ENCODE measurements at places on chromosomes 6 and 20.
A peak's percentile ranks its signal among the peaks of the same experiment; 100 is the strongest.

DNA sequence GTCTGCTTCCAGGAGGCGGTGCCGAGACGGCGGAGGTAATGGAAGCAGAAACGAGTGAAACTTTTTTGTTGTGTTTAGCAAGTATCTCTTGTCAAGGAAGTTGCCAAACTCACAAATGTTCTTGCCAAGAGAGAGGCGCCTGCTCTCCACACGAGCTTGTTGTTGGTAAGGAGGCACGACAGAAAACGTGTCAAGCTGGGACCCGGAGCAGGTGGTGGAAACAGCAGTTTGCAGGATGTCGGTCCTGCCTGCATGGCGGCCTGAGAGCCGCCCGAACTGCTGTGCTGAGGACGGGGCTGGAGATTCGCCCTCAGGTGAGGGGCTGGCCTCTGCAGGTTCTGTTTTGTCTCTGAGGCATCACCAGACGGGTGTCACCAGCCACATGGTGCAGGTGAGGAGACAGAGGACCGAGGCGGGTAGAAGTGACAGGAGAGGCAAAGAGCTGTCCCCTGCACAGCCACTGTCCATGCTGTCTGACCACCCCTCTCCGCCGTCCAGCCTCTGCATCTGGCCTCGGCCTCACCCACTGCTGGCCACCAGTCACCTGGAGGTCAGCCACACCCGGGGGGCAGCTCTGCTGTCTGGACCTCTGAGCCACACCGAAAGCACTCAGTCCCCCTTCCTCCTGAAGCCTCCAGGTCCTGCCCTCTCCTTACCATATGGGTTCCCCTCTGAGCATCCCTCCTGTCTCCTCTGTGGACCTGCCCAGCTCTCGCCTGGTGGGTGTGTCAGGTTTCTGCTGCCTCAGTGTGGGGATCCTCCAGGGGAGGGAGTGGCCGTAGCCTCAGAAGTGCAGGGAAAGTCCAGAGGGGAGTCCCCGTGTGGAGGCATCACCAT, 261.5 kb downstream of the TAF4 start:
- no peak for DNase-seq

GRCh38 chr20:36950414-36951197, 902 bp downstream of the SAMHD1 start:
- DNase-seq, result no peak

DNA sequence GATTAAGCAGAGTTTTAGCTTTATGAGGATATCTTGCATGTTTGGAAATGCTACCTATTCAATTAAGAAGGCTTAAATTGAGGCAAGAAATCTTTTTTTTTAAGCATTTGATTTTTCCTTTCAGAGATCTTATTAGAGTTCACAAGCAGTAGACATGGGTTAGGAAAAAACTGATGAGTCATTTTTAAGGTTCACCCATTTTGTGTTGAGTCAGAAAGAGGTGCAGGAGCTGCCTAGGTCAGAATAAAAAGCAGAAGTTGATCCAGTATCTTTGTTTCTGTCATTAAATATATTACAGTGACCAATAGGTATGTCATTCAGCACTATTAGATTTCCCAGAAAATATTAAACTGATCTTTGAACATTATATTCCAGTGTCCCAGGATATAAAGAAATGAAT, 306.8 kb downstream of the LMBRD1 start:
- no peak for DNase-seq

- DNase-seq, result no peak
Measured at GRCh38 chr20:1827510-1827973, 67.7 kb upstream of the SIRPA start.

GRCh38 chr6:31901953-31902643, at the start of gene ZBTB12:
Gene ZBTB12, minus strand, starts transcription at chr6:31902086. Its CDS starts 781 bp downstream, at chr6:31901305.
- peak; percentile 85 for DNase-seq

DNA sequence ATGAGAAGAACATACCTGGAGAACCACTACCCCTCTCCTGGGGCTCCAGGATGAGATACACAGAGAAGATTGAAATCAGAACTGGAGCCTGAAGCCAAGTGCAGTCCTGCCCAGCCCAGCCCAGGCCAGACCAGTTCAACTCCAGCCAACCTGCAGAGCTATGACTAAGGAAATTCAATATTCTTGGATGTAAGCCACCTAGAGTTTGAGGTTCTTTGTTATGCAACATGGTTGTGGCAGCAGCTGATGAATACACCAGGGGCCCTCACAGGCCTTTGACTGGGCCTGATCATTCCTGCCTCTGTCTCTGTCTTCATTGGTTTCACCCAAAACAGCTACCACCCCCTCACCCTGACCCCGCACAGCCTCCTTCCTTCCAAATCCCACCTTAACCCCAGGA, 167.8 kb downstream of the LRFN2 start:
- DNase-seq, result no peak

- no peak for DNase-seq
Measured at GRCh38 chr6:15410752-15411151, 164.9 kb downstream of the JARID2 start.

- peak; percentile 9 for DNase-seq
Measured at GRCh38 chr20:15200147-15200565, 862.7 kb upstream of the FLRT3 start.

- no peak for DNase-seq
Measured at GRCh38 chr20:57267158-57267821, 849 bp upstream of the BMP7 start.

DNA sequence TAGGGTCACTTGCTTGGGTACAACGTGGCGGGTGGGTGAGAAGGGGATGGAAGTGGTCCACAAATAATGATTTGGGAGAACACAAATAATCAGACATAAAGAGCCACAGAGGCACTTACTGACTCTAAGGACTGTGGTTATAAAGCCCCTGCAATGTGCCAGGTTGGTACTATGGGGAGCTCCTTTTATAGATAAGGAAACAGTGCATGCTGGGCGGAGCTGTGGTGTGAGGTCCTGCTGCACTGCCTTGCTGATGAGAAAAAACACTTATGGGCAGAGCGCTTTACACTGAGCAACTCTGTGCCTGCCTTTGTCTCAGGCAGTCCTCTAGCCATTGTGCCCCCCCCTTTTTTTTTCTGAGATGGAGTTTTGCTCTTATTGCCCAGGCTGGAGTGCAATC, 29.1 kb upstream of the SCRT2 start:
- no peak for DNase-seq

DNA sequence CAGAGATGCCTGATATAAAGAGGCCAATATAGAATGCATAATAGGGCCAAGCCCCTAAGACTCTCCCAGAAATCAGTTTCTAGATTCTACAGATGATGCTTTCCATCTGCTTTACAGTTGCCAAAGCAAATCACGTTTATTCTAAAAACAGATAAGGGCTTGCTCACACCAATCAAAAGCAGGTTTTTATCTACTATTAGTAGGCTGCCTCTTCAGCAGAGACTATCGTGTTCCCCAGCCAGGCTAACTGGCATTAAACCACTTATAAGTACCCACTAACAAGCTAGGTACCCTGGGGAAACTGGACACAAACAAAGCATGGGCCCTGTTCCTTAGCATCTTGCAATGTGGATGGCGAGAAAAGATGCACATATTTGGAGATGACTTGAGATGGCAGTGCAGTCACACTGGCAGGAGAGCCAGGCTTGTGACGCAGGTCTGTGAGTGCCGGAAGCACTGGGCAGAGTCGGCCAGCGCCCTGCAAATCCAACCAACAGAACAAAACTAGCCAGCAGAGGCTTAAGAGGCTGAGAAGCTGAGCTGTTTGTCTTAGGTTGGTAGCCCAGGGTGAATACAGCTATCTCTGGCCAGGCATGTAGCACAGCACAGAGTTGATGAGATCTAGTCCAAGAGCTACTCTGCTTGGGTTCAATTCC, 73.4 kb downstream of the GFOD1 start:
- no peak for DNase-seq

- no peak for DNase-seq
Measured at GRCh38 chr6:44723439-44724197, 336.1 kb downstream of the CDC5L start.

GRCh38 chr20:1856424-1856823, 38.8 kb upstream of the SIRPA start:
- DNase-seq, result no peak

- DNase-seq, result no peak
Measured at GRCh38 chr6:128239146-128239545, 281.3 kb downstream of the PTPRK start.

DNA sequence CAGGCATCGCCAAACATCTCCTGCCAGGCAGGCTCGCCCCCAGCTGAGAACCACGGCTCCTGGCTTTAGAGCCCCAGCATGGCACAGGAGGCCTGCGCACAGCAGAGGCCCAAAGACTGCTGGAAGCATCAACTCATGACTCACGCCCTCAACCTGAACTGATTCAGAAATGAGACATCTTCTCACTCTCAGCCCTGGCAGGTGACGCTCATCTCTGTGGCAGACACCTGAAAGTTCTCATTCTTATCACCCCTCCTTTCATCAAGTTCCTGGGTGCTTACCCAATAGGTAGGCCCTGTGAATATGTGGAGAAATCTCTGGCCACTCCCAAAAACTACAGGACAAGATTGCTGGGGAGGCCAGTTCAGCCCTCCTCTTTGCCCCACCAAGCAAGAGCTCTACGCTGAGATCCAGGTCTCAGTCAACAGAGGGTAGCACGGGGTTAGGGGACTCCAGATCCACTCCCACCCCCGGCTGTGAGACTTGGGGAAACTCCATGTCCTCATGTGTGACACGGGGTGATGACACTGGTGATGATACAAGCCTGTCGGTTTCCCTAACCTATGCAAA, 11.3 kb downstream of the NFATC2 start:
- no peak for DNase-seq

DNA sequence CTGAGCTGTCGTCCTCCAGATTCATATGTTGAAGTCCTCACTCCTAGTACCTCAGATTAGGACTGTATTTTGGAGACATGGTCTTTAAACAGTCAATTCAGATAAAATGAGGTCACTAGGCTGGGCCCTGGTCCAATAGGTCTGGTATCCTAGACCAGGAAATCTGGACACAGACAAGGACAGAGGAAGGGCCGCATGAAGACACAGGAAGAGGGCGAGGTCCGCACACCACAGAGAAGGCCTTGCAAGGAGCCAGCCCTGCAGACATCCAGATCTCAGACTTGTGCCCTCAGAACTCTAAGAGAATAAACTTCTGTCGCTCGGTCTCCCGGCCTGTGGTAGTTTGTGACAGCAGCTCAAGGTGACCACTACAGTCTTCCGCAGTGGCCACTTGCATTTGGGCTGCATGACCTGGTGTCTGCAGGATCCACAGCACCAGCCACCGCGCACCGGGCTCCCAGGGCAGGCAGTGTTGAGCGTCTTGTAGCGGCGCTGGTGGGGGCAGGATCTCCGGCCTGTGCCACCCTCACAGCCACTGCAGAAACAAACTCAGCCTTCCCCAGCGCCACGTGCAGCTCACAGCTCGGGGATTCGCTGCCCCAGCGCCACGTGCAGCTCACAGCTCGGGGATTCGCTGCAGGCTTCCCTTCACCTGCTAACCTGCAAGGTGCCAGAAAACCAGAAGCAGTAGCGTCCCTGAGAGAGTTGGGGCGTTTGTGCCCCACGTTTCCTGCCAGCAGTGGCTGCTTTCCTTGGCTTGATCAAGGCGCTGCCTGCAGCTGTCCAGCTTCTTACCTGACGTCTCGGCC, 6.0 kb upstream of the RBM38 start:
- no peak for DNase-seq

DNA sequence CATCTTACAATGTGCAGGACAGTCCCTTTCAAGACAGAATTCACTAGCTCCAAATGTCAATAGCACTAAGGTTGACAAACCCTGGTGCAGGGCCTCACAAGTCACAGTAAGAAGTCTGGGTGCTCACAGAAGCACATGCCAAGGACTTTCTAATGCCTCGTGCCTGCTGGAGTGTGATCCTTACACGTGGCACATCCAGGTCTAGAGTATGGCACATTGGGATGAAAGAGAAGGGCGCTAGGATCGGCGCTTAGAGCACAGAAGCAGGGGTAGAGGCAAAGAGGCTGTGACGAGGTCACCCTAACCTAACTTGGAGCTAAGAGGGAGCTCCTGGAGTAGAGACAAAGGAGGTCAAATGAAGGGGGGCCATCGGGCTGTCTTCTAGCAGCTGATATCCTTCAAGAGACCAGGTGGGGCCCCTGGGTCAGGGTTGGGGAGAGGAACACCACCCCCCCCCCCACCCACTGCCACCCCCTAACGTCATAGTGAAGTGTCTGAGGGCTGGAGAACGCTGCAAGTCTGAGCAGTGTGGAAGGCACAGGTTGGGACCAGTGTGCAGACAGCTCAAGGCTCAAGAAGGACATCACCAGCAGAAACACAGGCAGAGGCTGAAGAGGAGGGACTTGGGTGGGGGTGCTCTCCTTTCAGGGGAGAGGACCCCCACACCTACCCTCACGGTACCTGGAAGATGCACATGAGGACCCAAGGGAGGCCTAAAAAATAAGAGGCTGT, 97.8 kb upstream of the MRPS10 start:
- DNase-seq, result no peak

- DNase-seq, result no peak
Measured at GRCh38 chr6:112478036-112478435, 130.9 kb downstream of the RFPL4B start.

GRCh38 chr6:109486068-109486467, 3.0 kb upstream of the ZBTB24 start:
- no peak for DNase-seq

DNA sequence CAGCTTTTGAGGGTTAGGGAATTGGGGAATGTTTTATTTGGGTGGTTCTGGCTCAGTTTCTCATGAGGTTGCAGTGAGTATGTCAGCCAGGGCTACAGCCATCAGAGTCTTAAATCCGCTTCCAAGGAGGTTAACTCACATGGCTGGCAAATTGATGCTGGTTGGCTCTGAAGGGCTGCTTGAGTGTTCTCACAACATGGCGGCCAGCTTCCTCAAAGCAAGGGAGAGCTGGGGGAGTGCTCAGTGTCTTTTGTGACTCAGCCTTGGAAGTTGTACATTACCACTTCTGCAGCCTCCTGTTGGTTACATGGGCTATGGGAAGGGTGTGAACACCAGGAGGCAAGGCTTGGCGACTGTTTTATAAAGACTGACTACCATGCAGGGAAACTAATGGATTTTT, 17.8 kb upstream of the PPP1R3G start:
- DNase-seq, result no peak

DNA sequence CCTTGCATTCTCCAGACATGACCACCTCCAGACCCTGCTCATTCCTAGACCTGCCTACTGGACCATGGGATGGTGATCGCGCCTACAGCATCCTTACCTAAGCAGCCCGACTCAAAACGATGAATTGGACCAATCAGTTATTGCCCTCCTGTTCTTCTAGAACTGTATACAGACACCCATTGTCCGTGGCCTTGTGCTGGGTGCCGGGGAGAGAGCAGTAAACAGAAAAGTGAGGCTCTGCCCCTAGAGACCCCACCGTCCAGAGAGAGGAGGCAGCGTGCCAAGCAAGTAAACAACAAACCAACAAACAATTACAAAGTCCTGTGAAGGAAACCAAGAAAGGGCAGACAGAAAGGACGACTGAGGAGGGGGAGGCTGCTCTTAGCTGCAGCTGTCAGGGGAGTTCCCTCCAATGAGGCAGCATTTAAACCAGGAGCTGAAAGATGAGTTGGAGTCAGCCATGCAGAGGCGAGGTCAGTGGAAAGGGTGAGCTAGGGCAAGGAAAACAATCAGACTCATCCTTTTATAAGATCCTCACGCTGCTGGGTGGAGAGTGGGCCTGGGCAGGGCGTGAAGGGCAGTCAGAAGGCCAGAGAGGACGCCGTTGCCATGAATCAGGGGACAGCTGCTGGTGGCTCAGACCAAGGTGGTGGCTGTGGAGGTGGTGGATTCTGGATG, 37.6 kb upstream of the BLCAP start:
- DNase-seq, result no peak

Measured in GM19239 (cell line).